ENCODE measurements at places on chromosomes 7 and 10.
A peak's percentile ranks its signal among the peaks of the same experiment; 100 is the strongest.

DNA sequence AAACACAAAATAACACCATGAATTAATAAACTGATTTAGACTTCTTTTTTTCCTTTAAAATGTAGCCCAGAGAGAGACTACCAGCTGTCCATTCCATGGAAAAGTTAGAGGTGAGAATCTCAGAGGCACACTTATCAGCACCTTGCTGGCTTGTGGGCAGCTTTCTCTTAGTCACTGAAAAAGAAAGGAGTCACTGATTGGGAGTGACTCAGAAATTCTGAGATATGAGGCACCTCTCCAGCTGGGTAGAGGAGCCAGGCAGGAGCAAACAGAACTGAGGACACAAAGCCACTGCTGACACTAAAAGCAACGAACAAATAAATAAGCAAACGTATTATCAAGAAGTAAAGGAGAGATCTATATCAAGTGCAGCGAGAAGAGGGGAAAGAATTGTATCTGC lies 310.6 kb downstream of the PARD3 start:
- DNase-seq: peak; percentile 52

DNA sequence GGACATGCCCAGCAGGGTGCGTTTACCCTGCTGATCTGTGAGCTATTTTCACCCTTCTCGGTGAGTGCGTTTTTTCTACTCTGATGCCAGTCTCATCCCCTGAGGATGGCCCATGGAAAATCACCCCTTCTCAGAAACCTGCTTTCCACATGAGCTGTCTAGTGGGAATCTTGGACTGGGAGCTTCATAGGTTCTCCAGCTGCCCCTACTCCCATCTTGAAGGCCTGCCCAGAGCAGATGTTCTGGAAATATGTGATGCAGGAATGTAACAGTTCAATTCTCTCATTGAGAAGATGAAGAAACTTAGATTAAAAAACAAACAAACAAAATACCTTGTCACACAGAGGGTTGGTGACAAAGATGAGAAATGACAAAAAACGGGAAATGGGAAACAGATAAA lies 146.9 kb upstream of the RAB11FIP2 start:
- no peak for DNase-seq

GRCh38 chr7:27239387-27240014 lies 3.1 kb upstream of the EVX1 start:
- no peak for DNase-seq

DNA sequence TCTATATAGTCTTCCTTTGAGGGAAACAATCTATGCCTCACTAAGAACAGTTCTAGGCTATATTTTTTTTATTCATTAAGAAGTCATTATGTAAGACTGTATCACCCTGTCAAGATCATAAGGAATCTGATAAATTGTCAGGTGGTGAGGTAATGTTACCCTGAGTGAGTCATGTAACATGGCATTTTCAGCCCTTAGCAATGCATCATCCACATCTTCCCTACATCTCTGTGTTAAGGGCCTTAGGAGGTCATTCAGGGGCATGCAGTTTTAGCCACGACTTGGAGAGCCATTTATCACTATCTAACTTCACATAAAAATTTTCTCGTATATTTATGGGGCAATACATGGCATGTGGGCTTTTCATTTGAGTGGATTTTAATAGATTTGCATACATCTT lies 924.5 kb upstream of the MBL2 start:
- DNase-seq: no peak
